Stimulated activated CD4-positive, alpha-beta T cell treated with anti-CD3 and anti-CD28 coated beads, Interleukin-15, amount 100 ng/mL, for 24 hours (primary cell): ENCODE measurements at places on chromosomes 12 and 14.

- DNase-seq, result no peak
These were observed 155.7 kb upstream of the C14orf180 start for GRCh38 chr14:104423701-104424405.

DNA sequence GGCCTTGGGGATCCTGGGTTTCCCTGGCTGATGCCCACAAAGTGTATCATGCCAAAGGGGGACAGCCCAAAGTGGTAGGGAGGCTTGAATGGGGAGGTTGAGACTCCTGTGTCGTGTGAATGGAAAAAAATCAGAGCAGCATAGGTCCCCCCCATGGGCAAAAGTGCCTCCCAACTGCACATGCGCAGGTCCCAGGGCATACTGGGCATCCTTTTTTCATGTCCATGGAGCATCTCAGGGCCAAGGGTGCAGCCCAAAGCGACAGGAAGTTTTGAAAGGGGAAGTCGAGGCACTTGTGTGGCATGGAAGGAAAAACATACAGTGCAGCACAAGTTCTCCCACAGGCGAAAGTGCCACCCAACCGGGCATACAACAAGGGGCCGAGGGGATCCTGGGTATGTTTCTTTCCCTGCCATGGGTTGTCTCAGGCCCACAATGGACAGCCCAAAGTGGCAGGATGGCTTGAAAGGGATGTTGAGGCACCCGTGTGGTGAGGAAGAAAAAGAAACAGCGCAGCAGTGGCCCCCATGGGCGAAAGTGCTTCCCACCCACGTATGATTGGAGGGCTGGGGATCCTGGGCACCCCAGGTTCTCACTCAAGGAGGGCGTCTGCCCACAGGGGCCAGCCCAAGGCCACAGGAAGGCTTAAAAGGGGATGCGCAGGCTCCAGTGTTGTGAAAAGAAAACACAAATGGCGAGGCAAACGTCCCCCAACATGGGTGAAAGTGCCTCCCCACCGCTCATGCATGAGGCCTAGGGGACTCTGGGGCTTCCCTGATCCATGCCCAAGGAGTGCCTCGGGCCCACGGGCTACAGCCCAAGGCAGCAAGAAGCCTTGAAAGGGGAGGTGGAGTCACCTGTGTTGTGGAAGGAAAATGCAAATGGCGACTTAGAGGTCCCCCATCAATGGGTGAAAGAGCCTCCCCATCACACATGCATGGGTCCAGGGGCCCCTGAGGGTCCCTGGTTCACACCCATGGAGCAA is 573.7 kb downstream of the ALG10 start:
- no peak for DNase-seq

- no peak for DNase-seq
These were observed 120.3 kb downstream of the CHST11 start for GRCh38 chr12:104576980-104577580.

- DNase-seq, result no peak
These were observed 18.9 kb upstream of the ANKRD33 start for GRCh38 chr12:51868821-51869495.

DNA sequence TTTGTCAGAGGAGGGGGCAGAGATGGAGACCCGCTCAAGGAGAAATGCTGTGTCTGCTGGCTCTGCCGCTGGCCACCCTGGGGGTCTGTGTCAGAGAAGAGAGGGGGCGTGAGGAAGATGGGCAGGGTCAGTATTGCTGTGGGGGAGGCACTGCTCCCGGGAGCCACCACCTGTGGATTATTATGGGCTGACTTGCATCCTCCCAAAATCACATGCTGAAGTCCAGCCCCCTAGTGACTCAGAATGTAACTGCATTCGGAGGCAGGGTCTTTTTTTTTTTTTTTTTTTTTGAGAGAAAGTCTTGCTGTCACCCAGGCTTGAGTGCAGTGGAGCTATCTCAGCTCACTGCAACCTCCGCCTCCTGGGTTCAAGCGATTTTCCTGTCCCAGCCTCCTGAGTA is 12.3 kb downstream of the ABCD4 start:
- peak; percentile 9 for DNase-seq

DNA sequence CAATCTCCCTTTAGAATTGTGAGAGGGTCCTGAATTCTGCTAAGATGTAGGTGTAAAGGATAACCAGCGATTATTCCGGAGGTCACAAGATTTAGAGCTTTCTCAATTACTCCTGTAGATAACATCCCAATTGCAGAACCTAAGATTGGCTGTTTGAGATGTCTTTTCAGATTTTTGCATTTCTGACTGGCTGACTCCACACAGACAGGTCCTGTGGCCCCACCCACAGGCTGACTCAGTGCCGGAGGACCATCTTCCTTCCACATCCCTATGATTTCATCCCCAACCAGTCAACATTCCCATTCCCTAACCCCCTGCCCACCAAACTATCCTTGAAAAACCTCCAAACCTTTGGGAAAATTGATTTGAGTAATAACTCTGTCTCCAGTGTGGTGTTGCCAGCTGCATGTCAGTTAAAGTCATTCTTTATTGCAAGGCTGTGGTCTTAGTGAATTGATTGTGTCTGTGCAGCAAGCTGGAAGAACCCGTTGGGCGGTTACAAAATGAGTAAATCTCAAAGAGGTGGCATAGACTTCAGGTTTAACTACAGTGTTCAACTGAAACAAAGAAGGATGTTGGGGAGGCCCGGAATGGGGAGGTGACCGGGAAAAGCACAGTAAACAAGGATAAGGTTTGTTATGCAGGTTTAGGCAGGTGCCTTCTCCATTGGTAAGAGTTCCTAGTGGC is 10.6 kb downstream of the FNTB start:
- no peak for DNase-seq

DNA sequence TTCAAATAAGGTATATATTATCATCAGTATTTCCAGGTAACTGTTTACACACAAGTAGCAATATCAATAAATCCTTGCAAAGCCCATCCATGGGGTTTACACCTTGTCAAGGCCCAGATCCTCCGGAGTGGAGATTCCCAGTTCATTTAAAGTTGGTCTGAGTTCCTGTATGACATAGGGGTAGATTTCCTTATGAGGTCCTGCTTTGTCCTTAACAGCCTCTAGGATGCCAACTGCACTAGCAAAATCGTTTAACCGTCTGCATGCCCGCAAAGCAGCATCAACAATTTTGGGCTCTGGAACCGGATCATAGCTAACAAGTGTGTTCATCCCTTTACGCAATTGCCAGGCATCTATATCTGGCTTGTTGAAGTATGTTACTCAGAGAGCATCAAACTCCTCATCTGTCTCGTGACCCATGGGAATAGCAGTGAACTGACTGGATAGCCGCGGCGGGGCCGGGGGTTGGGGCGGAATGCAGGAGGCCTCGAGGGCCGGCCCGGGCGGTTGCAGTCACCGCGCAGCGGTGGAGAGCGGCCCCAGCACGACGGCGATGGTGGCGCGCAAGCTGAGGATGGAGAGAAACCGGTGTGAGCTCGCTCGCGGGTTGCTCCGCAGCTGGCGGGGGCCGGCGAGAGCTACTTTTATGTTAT is 30.6 kb upstream of the FBXO34 start:
- DNase-seq, result no peak

- DNase-seq, result no peak
These were observed 264.1 kb downstream of the TTC8 start for GRCh38 chr14:89088530-89088929.

- no peak for DNase-seq
These were observed 62.1 kb downstream of the SPTB start for GRCh38 chr14:64817631-64818030.
